Stimulated activated effector memory CD8-positive, alpha-beta T cell treated with anti-CD3 and anti-CD28 coated beads, Interleukin-12 subunit alpha, Interleukin-12 subunit beta, amount 100 ng/mL, for 72 hours (primary cell): ENCODE measurements at places on chromosomes 4 and X.

DNA sequence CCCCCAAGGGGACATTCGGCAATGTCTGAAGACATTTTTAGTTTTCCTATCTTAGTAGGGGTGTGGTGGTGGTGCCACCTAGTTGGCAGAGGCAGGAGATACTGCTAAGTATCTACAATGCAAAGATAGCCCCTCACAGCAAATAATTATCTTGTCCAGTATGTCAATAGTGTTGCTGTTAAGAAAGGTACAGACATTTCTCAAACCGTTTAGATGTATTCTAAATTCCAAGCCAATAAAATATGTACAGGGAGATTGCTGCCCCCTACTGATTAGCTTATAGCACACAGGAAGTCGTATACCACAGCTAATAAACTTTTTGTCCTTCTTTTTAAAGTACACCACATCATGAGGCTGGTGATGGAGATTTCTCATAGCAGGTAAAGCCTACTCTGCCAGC, 260.5 kb downstream of the TMA16 start:
- DNase-seq, result no peak

- DNase-seq, result no peak
Measured at GRCh38 chrX:140480765-140481164, 24.1 kb downstream of the SOX3 start.

DNA sequence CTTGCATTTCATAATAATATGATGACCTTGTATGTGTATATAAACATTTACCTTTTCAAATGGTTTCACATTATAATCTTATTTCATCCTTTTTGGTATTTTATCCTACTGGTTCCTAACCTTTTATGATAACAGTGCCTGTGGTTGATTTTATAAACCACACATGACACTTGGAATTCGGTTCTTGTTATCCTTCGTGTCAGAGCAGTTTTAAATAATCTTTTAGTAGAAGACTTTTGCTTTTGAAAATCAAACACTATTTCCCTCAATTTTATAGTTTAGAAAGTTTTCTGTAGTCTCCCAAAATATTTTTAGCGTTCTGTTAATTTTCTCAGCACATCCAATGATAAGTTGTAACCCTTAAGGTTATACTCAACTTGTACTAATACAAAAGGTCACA, 676.8 kb downstream of the RAPGEF2 start:
- no peak for DNase-seq

GRCh38 chr4:2798399-2799223, 5.7 kb downstream of the SH3BP2 start:
- no peak for DNase-seq

DNA sequence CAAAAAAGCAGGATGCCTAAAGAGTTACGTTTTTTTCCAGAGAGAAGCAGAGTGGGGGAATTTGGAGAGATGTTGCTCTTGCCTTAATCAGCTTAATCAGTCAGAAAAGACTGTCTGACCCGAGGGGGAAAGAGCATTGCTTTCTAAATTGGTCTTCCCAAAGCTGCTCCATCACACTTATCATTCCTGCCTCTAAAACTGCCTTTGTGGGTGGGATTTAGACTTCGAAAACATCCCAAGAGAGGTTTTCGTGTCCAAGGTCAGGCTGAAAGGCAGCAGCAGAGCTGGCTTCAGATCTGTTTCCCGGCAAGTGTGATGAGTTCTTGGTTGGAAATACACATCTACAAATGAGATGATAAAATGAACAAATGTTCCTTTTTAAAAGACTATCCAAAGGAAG, 155.2 kb downstream of the SH2D1A start:
- DNase-seq, result no peak

GRCh38 chr4:84814094-84814750, 152.3 kb downstream of the WDFY3 start:
- no peak for DNase-seq

- DNase-seq, result no peak
Measured at GRCh38 chr4:185404031-185404430, 7.4 kb downstream of the ANKRD37 start.
